ENCODE measurements at places on chromosomes 2 and 18.

DNA sequence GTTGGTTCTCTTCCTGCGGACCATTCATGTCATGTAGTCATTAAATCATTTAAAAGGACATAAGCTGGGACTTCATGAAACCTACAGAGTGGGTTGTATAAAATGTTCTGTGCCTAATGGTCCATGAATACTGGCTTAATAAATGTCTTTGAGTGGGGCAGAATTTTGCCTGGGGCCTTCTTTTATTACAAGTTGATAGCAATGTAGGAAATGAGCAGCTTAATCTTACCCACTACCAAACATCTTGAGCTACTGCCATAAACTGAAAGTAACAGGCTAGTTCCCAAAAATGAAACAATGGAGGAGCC is 130.9 kb downstream of the TMEM17 start:
- no peak for DNase-seq

GRCh38 chr2:158969162-158969714 is 798 bp downstream of the TANC1 start:
- peak; percentile 62 for DNase-seq

GRCh38 chr2:151936626-151937025 is 108.4 kb upstream of the ARL5A start:
- DNase-seq, result no peak

- no peak for DNase-seq
Measured at GRCh38 chr2:10329880-10330699, 27.4 kb downstream of the HPCAL1 start.

- no peak for DNase-seq
Measured at GRCh38 chr2:129610766-129611165, 368.7 kb upstream of the RAB6C start.

- DNase-seq, result no peak
Measured at GRCh38 chr2:144509879-144510221, 10.1 kb downstream of the ZEB2 start.

- DNase-seq, result no peak
Measured at GRCh38 chr2:105397025-105397722, 1.7 kb downstream of the FHL2 start.

DNA sequence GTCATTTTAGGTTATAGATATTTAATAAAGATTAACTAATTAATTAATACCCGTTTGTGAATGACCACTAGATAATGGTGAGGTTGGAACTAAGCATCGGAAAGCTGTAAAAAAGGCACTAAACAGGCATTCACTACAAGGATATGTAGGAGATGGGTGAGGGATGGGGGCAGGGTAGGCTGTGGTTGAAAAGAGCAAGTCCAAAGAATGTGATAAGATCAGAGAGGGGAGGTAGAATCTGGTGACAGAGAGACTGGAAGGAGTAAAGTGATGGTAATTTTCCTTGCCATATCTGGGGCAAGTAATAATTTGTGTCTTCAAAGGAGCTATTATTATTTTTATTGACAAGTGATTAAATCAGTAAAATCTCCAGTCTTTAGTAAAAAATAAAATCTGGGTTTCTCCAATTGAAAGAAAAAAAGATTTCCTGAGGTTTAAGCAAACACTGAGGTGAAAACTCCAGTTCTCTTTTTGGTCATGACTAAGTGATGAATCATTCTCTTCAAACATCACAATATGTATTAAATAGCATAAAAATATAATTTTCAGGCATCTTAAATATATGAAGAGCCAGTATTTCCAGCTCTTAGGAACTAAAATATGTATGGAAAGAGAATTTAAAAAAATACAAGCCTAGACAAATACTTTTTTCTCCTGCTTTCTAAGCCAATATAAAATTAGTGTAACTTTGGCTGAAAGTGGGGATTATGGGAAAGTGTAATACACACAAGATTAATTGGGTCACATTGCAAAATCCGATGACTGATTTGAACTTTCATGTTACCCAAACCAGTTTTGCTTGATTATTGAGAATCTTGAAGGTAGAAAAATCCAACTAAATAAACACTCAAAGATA is 259.1 kb upstream of the RBMS1 start:
- peak; percentile 35 for DNase-seq

DNA sequence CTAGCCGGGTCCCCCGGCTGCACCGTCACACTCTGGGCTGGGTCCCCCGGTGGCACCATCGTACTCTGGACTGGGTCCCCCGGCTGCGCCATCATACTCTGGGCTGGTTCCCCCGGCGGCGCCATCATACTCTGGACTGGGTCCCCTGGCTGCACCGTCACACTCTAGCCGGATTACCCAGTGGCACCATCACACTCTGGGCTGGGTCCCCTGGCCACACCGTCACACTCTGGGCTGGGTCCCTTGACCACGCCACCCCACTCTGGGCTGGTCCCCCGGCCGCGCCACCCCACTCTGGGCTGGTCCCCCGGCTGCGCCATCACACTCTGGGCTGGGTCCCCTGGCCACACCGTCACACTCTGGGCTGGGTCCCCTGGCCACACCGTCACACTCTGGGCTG is 653.8 kb upstream of the ID2 start:
- DNase-seq, result no peak

GRCh38 chr18:13597068-13597467 is 129.3 kb downstream of the FAM210A start:
- no peak for DNase-seq

DNA sequence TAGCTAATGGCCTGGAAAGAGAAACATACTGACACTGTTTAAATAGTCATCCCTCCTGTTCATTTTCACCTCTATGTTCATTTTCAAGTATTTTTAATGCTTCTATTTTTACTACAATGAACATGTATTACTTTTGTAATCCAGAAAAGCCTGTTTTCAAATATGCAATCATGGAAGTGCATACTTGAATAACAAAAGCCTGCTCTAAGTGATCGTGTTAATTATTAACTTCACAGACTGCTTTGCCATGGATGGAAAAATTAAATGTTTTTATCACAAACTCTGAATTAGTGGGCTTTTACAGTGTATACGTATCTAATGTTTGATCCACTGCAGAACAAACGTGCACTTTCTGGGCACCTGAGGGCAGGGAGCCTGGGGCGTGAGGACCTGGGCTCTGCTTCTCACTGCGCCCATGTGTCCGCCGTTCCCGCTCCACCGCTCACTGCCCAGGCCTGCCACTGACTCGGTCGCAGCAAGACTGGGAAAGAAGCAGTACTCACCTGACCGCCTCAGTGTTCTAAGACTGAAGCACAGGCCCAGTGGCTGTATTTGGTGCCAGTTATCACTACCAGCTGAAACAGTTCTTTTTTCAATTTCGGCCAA is 80.6 kb downstream of the UXS1 start:
- DNase-seq, result no peak

DNA sequence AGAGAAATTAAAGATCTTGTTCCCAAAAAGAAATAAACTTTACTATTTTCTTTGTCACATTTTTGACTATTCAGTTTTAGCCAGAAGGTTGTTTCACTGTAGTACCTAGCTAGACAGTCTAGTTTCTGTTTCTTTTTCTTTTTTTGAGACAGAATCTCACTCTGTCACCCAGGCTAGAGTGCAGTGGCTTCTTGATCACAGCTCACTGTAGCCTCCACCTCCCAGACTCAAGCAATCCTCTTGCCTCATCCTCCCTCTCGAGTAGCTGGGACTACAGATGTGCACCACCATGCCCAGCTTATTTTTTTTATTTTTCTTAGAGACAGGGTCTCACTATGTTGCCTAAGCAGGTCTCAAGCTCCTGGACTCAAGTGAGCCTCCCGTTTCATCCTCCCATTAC is 2.2 kb downstream of the RBM45 start:
- no peak for DNase-seq

- peak; percentile 8 for DNase-seq
Measured at GRCh38 chr2:142037066-142037465, 93.8 kb downstream of the LRP1B start.

- DNase-seq, result no peak
Measured at GRCh38 chr2:38073211-38074057, 2.5 kb downstream of the CYP1B1 start.

DNA sequence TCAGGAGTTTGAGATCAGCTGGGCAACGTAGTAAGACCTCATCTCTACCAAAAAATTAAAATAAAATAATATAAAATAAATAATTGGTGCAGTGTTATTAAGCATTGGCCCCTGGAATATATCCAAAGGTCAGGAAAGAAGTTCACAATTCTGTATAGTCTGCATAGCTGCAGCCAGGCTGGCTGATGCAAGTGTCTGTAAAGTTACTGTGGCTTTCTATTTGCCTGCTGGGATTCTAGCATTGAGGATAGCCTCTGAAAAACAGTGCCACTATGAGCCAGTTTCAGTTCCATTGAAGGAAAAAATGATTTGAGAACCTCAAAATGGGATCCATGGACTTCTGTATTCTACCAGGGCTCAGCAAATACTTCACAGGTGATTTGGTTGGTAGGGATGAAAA is 208.6 kb downstream of the PARD3B start:
- DNase-seq, result no peak

GRCh38 chr2:85022232-85022631 is 51.3 kb downstream of the KCMF1 start:
- no peak for DNase-seq

- DNase-seq, result no peak
Measured at GRCh38 chr2:84939426-84940087, 31.4 kb upstream of the KCMF1 start.

- no peak for DNase-seq
Measured at GRCh38 chr2:240648650-240649275, 23.5 kb downstream of the GPR35 start.

DNA sequence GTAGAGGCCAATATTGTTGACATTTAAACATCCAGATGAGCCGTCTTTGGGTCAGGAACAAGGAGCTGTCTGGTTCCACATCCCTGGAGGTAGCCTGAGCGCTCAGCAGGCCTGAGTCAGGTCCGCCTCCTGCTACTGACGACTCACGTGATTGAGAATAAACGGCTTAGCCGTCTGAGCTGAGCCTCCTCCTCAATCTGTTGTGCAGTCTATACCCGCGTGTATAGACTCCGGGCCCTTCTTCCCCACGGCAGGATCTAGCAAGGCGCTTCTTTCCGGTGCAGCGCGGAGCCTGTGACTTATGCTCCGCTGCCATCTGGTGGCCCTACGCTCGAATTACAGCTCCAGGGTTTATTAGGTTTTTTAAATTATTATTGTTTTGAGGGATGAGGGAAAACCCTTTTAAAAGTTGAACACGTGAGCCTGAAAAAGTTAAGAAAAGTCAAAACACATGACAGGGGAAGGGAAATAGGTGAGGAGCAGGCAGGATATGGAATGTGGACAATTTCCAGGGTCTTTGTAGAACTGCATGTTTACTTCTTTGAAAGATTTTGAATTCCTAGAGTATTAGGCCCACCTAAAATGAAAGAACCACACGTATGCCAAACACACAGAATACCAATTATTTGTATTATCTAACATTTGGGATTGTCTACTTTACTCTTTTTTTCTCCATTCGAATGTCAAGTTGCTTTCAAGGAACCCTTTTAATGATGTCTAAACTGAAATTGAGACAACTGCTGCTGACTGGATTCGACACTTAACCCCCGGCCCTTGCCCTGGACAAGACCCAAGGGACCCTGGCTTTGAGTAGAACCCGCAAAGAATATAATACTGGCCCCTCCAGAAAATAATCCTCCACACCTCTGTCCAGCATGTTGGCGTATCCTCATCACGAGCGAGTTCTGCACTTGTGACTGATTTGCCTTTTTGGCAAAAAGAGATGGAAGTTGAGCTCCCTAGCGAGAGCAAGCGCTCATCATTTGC is 112.4 kb upstream of the ZNF236 start:
- DNase-seq, result peak; percentile 91

DNA sequence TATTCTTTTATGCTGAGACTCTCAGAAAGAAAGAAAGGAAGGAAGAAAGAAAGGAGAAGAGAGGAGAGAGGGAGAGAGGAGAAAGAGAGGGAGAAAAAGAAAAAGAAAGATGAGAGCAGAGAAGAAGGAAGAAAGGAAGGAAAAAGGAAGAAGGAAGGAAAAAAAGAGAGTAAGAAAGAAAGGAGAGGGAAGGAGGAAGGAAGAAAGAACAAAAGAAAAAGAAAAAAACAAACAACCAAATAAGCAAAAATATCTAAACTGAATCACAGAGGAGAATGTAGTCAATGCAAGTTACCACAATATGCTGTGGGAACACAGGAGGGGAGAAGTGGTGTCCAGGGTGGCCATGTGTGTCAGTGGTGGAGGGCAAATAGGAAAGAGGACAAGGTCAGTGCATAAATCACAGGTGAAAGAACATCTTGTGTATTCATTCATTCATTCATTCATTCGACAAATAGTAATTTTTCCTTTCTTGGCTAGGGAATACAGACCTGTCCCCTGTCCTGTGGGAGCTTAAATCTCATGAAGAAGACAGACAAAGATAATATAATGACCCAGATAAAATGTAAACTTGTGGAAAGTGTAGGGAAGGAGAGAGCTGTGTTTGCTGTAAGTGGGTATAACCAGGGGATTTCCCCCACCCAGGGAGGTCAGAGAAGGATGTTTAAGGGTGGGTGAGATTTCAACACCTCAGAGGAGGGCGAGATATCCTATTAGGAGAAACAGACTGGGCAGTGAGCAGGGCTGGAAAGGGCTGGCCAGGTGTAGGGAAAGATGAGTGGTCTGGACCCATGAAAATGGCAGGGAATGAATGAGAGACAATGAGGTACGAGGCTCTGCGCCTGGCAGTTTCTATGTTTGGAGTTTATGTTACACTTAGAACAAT is 50.7 kb downstream of the IL1R2 start:
- no peak for DNase-seq

- DNase-seq, result no peak
Measured at GRCh38 chr18:28365411-28365831, 188.5 kb upstream of the CDH2 start.

GRCh38 chr18:70419526-70419925 is 130.7 kb downstream of the SOCS6 start:
- no peak for DNase-seq

DNA sequence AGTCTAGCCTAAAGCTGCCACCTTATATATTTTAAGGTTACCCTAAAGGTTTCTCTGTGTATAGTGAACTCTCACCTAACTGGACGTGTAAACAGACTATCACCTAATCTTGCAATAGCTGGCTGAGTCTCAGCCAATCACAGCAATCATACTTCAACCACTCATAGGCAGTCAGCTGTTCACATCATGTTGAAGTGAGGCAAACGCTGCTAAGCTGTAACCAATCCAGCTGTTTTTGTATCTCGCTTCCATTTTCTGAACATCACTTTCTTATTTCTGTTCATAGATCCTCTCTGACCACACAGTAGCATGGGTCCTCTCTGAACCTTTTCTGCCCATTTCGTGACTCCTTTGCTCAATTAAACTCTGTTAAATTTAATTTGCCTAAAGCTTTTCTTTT is 468.2 kb upstream of the POU3F3 start:
- DNase-seq, result no peak

Data from muscle of back (tissue), 13 donors.